ENCODE measurements at places on chromosomes 6 and 20. TPM values are rescaled to one million over a fixed set of nuclear protein-coding genes. Genes with fewer than 3 reads are reported as not detected.

OR14J1 gene
- not detected for total RNA-seq

ECT2L gene
- not detected for total RNA-seq

TAAR6 gene
- total RNA-seq = not detected

PTCRA gene
- not detected for total RNA-seq

GOPC gene
- 25.9 TPM for total RNA-seq

DEFB132 gene
- total RNA-seq = not detected

NKX2-2 gene
- total RNA-seq = not detected

CDSN gene
- not detected for total RNA-seq

IRF4 gene
- 95.1 TPM for total RNA-seq

SPATA25 gene
- 2.0 TPM for total RNA-seq

ME1 gene
- 0.50 TPM for total RNA-seq

MYH7B gene
- total RNA-seq = 0.20 TPM

CRISP3 gene
- not detected for total RNA-seq

UBE2V1 gene
- total RNA-seq = 124 TPM

TFAP2A gene
- not detected for total RNA-seq

Data from activated naive CD8-positive, alpha-beta T cell treated with anti-CD3 and anti-CD28 coated beads, Interleukin-2, amount 10 ng/mL, durations not matched to agents 7 days and 5 days (primary cell).